ENCODE measurements at places on chromosomes 13 and 19. TPM values are rescaled to one million over a fixed set of nuclear protein-coding genes. Genes with fewer than 3 reads are reported as not detected.

GRCh38 chr19:48918071-48918470 is 15.4 kb upstream of the DHDH start:
- DNase-seq = no peak

GRCh38 chr13:97460004-97460775 is 26.2 kb downstream of the RAP2A start:
- DNase-seq = no peak

DNA sequence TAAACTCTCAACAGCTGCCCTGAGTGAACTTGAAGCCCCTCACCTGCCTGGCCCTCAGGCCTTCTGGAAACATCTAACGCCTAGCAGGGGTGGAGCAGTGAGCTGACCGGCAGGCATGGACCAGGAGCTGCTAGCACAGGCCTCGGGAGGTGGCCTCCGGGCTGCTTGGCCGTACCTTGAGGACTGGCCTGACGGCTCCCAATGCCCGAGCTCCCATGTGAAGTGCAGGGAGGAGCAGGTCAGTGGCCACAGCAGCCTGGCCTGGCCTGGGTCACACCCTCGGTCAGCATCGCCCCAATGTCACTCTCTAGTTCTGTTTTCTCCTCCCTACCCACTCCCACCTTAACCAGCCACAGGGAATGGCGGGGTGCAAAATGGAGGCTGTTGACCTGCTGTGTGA is 19.0 kb downstream of the TSHZ3 start:
- no peak for DNase-seq

DNA sequence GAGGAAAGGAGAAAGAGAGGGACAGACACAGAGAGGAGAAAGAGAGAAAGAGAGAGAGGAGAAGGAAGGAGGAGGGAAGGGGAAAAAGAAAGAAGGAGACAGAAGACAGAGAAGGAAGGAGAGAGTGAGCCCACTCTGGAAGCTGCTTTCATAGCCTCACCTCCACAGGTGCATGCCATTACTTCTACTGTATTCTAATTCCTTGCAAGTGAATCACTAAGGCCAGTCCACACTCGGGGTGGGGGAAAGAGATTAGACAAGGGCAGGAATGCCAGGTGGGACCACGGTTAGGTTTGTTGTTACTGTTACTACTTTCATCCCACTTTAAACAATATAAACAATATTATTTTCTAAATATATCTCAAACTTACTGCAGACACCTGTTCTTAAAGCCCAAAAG is 684.5 kb upstream of the ARGLU1 start:
- DNase-seq = no peak

GRCh38 chr19:12769689-12770088 is 5.7 kb downstream of the HOOK2 start:
- peak; percentile 38 for DNase-seq

The RFXAP gene
- polyA plus RNA-seq = 2.4 TPM
